ENCODE measurements at places on chromosomes 6 and 20. TPM values are rescaled to one million over a fixed set of nuclear protein-coding genes. Genes with fewer than 3 reads are reported as not detected.

DNA sequence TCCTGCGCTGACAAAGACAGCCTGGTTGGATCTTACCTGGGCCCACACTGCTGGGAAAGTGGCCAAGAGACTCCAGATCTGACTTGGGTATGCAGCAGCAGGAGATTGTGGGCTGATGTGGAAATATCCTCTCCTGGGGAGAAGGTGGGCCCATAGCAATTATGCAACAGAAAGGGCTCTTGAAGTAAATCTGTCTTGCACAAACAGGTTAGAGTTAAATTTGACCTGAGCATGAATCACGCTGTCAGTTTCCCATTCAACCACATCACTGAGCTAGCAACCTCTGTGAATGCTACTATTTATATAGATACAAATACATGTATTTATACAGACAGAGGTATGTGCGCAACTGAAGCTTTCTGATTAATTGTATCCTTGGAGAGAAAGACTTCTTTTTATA lies 28.3 kb upstream of the PDYN start:
- DNase-seq, result no peak

- no peak for DNase-seq
Measured at GRCh38 chr6:46105568-46105967, 24.2 kb upstream of the ENPP4 start.

DNA sequence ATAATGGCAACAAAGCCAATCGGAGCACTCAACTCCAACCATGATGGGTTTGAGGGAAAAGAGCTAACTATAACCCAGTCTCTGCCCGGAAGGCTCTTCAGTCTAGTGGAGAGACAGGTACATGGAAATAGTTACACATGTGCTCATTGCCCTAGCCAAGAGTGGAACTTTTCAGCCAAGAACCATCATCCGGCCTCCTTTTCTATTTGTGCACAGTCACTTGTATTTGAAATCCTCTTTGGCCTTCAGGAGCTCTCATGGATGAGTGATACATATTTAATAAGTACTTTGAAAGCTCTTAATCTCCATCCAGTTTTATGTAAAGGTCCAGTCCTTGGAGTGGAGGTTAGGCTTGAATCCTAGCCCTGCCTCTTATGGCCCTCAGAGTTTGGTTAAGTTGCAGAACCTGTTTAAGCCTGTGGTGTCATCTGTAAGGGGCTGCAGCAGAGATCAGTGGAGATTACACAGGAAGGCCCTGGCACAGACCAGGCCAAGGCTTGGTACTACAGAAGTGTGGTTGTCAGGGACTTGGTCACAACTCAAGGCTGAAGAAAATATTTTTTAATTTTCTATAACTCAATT lies 72.3 kb upstream of the SMLR1 start:
- DNase-seq, result no peak

Gene RAET1G
- 9.9 TPM for total RNA-seq

Gene PNLDC1
- not detected for total RNA-seq
